NCI-H2107 (cell line): ENCODE measurements at places on chromosomes 4 and X.

DNA sequence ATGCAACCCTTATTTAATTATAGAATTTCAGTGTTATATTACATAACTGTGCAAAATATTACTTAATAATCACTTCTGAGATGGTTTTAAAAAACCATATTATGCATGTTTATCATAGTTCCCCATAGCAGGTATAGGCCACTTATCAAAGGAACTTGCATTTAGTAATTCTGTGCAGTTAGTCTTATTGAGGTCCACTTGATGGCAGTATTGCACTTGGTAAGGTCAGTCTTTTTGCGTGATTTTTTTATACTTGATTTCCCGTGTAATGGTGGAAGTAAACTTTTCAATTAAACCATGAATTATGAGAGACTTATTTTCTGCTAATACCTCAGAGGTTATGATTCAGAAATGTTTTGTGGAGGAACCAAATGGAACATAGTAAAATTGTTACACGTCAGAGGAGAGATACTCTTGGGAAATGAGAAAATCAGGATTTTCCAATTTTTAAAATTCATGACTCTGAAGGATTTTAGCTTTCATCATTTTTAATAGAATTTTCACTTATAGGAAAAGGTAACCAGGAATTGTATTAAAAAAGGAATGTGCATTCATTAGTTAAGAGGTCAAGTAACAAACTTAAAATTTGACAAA, 230.0 kb downstream of the CCSER1 start:
- DNase-seq, result no peak

DNA sequence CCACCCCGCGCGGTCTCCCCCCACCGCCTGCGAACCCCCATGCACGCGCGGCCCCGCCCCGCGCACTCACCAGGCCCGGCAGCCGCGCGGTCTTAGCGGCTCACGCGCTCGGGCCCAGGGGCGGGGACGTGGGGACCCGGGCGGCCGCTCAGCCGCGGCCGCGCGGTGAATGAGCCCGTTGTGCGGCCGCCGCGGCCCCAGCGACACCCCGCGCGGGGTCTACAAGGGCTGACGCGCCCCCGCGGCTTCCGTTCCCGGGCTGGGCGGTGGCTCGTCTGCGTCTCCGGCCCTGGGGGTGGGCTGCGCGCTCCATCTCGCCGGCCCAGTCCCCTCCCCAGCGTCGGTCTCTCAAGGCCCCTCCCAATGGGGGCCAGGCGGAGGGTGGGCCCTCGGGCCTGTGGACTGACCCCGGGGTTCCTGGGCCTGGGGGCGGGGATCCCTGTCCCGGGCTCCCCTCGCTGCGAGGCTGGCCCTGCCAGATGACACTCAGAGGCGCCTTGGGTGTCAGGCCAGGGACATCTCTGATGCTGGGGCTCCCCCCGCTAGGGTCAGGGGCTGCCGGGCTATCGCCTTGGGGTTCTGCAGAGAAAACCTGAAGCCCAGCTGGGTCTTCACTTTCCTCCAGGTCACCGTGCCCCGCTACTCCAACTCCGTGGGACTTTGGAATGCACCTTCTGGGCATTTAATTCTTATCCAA, 4.3 kb upstream of the SLC26A1 start:
- no peak for DNase-seq

DNA sequence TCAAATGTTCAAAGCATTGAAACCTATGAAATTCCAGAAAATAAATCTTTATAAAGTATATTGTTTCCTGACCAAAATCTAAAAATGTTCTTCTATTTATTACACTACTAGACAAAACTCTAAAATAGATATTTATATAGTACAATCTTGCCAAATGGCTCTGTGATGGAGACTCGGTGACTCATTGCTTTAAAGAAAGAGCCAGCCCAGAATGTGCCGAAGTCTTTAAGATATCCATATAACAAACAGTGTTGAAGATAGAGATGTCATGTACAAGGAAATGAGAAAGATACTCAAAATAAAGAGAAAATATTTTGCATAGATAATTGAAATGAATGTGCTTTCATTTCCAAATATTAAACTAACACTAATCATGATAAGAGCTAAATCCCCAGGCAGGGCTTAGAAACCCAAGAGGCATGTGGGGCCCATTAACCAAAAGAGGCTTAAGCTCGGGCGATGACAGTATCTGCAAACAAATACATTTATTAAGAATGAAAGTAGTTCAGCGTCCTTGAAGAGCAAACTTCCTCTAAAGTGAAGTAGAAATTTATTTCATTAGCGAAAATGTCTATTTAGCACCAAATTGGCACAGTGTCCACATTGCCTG, 102.1 kb upstream of the FAM9B start:
- no peak for DNase-seq

DNA sequence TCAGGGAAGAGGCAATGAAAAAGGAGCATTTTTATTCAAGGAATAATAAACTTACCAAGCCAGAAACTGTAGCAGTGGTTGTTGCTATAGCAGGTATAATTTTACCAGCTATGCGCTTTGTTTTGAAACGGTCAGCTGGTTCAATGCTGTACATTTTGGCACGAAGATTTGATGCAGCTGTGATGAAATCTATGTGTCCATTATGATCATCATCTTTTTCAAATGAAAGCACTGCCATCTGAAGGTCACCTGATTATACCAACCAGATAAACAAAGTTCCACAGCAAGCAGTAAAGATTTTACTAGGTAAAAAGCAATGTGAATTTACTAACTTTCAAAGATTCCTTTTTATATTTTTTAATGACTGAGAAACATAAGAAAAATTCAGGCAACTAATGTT, 66.4 kb downstream of the STAP1 start:
- no peak for DNase-seq

- no peak for DNase-seq
Measured at GRCh38 chr4:148196164-148196563, 246.1 kb downstream of the NR3C2 start.

- DNase-seq, result no peak
Measured at GRCh38 chrX:41119803-41120202, 34.6 kb downstream of the USP9X start.

DNA sequence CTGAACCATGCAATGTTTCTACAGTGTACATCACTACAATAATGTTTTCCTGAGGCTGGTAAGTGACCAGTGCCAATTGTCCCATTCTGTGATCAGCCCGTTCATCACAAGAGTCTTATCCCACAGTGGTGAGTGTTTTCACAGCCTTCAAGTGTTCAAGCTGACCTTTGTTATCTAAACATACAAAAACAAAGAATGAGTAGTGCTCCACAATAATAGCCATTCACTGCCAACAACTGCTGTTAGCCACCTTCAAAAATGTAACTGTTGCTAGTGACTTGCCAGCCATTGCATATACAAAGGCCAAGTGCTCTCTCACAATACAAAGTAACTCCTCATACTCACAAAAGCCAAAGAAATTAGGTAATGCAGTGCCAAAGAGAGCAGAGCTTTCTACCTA, 1084.1 kb downstream of the FAM133A start:
- DNase-seq, result no peak

DNA sequence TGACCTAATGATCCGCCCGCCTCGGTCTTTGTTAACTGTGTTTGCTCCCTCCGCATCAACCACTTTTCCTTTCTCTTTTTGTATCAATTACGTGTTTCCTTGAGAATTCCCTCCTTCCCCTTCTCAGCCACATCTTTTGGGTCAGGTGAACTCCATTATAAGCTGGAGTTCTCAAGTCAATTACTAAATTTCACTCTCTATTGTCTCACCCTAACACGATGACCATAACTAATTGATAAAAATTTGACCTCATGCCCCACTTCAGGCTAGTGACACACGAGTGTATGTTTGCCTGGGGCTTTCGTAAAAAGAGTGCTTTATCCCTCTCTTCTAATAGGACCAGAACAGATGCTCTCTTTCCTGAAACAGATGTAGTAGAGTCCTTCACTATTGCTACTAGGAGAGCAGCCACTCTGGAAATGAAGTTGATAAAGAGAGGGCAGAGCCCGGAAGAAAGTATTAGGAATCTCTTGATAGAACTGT, 403.6 kb upstream of the ANXA10 start:
- no peak for DNase-seq

DNA sequence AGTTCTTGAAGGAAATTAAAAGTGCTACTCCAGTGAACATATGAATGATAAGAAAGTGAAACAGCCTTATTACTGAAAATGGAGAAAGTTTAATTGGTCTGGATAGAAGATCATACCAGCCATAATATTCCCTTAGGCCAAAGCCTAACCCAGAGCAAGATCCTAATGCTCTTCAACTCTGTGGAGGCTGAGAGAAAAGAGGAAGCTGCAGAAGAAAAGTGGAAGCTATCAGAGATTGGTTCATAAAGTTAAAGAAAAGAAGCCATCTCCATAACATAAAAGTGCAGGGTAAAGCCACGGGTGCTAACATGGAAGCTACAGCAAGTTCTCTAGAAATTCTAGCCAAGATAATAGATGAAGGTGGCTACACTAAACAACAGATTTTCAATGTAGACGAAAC, 85.5 kb upstream of the ATOH1 start:
- DNase-seq, result no peak
